ENCODE measurements at places on chromosomes 12 and 14.

GRCh38 chr14:49980027-49980426 is 87.1 kb downstream of the ARF6 start:
- no peaks in the 10 kb centered on the region for H3K27me3 ChIP-seq
- no peak for DNase-seq
- no peak overlapping the region for H3K4me3 ChIP-seq
- no peak overlapping the region for H3K27ac ChIP-seq

DNA sequence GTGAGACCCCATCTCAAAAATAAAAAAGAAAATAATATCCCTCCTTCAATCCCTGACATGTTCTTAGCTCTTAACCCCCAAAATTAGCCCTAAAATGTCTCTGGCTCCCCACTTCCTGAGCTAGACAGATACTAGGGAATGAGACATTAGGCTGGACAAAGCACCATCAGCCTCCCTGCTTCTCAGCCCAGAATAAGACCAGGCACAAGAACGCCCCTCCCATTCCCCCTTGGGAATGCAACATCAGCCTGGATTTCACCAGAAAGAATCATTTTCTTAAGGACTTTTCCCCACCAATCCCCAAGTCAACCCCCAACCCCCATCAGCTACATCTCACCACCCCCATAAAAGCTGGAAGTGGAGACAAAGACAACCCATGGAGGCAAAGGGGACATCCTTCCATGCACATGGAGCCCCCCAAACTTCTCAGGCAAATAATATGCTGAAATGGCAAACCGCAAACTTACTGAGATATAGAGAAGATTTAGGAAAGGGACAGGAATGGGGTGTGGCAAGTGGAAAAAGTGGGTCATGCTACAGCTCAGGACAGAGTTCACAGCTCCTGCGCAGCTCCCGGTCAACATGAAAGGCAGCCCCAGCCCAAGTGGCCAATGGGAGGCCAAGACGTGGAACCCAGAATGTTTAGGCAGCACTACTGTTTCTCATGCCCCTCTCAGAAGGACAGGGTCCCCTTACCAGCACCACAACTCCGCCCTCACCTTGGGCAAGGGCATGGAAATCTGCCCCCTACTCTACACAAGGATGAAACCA is 2.7 kb downstream of the CHD4 start:
- peaks cover 35% of the 10 kb centered on the region for H3K36me3 ChIP-seq
- peaks cover 30% of the 10 kb centered on the region for H3K4me1 ChIP-seq

DNA sequence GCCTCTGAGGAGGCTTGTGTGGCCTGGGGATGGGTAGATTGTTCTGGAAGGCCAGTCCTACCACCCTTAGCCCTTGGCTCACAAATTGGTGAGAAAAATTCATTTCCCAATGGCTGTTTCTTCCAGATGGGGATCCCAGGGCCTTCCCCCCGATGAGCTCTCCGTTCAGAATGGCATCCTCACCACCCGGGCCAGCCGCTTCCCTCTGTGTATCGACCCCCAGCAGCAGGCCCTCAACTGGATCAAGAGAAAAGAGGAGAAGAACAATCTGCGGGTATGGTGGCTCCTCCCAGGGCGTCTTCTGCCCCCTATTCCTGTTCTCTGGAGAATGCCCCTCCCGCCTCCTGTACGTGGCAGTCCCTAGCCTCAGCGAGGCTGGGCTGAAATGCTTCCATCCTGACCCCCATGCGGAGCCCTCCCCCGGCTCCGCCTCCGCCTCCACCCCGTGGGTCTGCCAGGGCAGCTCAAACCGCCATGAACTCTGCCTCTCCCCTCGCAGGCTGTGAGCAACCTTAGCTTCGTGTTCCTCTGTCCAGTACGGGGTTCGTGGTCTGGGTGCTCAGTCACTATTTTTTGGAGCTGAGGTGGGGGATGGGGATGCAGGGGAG is 57.8 kb downstream of the CCDC92 start:
- H3K4me3 ChIP-seq = no peak overlapping the region
- no peak overlapping the region for H3K27ac ChIP-seq
- peaks cover 8% of the 10 kb centered on the region for H3K27me3 ChIP-seq
- H3K4me1 ChIP-seq = peaks cover 8% of the 10 kb centered on the region

- peaks cover 43% of the 10 kb centered on the region for H3K36me3 ChIP-seq
- no peak overlapping the region for H3K27ac ChIP-seq
- H3K4me1 ChIP-seq = peaks cover 2% of the 10 kb centered on the region
- H3K4me3 ChIP-seq = no peak overlapping the region
- no peak for DNase-seq
Measured at GRCh38 chr12:62306569-62307530, 46.6 kb downstream of the USP15 start.
